ENCODE measurements at places on chromosomes 13 and 19. TPM values are rescaled to one million over a fixed set of nuclear protein-coding genes. Genes with fewer than 3 reads are reported as not detected.
A peak's percentile ranks its signal among the peaks of the same experiment; 100 is the strongest.

GRCh38 chr19:46902402-46902766, 41.6 kb downstream of the ARHGAP35 start:
- peak; percentile 31 for DNase-seq

Gene DAND5
- 0.44 TPM for total RNA-seq

Gene SPACA4
- total RNA-seq, result not detected

- DNase-seq, result no peak
These were observed 50.6 kb upstream of the GAS6 start for GRCh38 chr13:113914333-113915011.

GRCh38 chr13:99273128-99273527, 14.9 kb upstream of the GPR18 start:
- DNase-seq, result no peak

GRCh38 chr13:113777311-113778260, 18.6 kb downstream of the TMEM255B start:
- no peak for DNase-seq

DNA sequence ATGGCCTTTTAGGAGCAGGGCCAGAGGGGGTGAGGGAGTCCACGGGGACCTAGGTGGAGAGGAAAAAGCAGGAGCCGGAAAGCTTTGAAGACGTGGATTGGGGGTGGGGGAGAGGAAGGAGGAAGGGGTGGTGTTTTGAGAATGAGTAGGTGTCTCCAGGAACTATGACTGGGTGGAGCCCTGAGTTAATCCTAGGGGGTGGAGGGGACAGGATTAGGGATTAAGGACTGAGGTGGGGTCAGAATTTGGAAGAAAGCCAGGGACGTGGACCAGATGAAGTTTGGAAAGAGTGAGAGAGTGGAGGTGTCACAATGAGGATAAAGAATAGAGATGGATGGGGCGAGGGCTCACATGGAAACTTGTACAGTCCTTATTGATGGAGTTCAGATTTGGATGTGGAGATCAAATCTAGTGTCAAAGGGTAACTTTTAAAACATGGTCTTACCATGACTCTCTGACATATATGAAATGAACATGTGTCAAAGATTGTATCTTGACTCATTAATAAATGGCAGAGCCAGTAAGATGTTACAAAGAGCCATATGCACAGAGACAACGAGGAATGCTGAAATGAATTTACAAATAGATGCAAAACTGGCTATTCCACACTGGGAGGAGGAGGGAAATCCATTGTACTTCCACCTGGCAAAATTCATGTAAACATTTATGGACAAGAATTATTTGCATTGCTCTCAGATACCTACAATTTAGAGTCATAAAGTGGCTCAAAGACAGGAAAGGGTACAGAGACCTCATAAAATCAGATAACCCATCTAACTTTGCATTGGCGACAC, 1.7 kb upstream of the KLK13 start:
- DNase-seq, result no peak

- no peak for DNase-seq
These were observed 85.2 kb downstream of the LRRC63 start for GRCh38 chr13:46296921-46297320.

Gene KLK12
- 0.66 TPM for total RNA-seq

DNA sequence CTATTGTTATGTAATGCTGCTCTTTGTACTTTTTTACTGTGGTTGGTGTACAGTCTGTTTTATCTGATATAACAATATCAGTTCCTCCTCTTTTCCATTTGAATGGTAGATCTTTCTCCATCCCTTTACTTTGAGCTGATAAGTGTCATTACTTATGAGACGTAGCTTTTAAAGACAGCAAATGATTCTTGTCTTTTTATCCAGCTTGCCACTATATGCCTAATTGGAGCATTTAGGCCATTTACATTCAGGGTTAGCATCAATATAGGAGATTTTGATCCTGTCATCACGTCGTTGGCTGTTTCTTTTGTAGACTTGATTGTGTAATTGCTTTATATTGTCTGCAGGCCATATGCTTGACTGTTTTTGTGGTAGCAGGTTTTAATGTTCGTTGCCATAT, 894.2 kb upstream of the ATXN8OS start:
- no peak for DNase-seq

GRCh38 chr13:45943965-45944364, 92.4 kb upstream of the SIAH3 start:
- DNase-seq, result no peak

DNA sequence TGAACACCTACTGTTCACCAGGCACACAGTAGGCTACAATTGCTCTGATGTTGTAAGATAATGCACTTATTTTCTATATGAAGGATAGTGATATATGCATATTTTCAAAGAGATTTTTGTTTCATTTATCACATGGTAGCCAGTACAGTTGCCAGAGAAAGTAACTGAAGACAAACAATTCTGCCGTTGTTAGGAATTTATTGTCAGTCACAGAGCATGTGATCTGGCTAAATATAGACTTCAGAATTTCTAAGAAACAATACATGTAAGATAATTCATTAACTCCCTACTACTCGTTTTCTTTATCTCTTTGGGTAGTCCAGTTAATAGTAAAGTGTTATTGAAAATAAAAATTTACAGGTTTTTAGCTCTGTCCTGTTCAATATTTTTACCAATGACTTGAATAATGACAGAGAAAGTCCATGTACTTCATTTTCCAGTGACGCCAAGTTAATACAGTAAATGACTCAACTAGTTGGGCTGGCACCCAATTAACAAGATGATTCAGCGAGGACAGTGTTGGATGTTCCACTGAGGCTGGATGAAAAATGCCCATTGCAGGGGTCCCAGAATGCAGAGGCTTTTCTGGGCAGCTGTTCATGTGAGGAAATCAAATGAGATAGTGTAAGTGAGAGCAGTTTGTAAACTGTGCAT, 35.6 kb downstream of the GJA3 start:
- no peak for DNase-seq

Gene LGALS7
- not detected for total RNA-seq

DNA sequence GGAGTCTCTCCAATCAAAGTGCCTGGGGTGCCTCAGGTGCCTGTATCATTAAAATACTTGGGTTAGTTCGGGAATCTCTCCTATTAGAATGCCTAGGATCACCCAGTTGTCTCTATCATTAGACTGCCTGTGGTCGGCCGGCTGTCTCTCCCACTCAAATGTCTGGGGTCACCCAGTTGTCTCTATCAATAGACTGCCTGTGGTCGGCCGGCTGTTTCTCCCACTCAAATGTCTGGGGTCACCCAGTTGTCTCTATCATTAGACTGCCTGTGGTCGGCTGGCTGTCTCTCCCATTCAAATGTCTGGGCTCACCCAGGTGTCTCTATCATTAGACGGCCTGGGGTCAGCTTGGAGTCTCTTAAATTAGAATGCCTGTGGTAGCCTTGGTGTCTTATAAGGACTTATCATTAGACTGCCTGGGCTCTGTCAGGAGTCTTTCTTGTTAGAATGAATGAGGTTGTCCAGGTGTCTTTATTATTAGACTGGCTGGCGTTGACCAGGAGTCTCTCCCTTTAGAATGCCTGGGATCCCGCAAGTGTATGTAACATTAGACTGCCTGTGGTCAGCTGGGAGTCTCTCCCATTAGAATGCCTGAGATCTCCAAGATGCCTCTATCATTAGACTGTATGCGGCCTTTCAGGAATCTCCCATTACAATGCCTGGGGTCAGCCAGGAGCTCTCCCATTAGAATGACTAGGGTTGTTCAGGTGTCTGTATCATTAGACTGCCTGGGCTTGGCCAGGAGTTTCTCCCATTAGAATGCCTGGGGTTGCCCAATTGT, 1555.5 kb downstream of the UQCRFS1 start:
- DNase-seq, result no peak

DNA sequence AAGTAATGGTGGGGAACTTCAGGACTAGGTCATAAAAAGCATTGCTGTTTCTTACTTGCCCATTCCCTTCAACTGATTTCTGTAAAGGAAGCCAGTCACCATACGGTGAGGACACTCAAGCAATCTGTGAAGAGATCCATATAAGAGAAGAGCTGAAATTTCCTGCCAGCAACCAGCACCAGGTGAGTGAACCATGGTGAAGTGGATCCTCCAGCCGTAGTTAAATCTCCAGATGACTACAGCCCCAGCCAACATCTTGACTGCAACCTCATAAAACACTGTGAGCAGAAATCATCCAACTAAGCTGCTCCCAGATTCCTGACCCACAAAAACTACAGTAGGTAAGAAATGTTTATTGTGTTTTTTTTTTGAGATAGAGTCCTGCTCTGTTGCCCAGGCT, 3.8 kb upstream of the SLC6A16 start:
- no peak for DNase-seq

DNA sequence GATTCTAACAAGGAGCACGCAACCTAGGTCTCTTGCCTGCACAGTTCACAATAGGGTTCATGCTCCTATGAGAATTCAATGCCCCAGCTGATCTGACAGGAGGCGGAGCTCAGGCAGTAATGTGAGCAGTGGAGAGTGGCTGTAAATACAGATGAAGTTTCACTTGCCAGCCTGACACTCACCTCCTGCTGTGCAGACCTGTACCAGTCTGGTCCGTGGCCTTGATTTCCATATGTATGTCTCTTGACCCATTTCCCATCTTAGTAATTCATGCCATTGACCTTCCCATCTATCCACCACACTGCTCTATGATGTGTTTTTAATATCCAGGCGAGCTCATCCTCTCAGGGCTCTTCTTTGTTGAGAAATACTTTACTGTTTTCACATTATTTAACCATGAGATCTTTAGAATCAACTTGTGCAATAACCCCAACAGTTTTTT, 95.2 kb downstream of the LRCH1 start:
- peak; percentile 56 for DNase-seq

GRCh38 chr19:41420101-41420880, 6.9 kb downstream of the B3GNT8 start:
- no peak for DNase-seq

DNA sequence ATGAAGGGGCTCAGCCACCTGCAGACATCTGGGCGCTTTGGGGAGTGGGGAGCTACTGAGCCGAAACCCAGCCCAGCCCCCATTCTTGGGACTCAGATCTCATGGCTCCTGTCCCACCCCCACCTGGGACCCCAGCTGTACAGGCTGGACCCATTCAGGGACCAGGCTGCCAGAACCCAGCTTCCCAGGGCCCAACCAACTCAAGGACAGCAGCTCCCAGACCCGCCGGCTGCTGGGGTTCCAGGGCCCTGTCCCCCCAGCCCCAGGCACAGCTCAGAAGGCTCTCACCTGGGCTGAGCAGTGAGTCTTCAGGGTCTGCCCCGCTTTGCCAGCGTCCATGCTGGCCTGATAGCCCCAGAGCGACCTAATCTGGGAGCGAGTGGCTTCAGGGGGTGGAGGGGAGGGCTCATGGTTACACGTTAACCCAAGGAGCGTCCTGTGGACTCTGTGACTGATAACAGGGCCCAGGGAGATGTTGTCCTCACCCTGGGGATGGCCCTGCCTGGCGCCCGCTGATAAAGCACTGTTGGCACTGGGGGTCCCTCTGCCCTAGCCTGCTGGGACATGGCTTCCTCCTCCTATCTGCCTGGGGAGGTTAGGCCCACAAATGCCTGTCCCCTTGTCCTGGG, at the start of gene TMEM86B:
TMEM86B (minus strand) TSS at position 361 of the 629 bp plus-strand sequence; CDS start at position 339, 22 bp downstream.
- DNase-seq, result no peak

DNA sequence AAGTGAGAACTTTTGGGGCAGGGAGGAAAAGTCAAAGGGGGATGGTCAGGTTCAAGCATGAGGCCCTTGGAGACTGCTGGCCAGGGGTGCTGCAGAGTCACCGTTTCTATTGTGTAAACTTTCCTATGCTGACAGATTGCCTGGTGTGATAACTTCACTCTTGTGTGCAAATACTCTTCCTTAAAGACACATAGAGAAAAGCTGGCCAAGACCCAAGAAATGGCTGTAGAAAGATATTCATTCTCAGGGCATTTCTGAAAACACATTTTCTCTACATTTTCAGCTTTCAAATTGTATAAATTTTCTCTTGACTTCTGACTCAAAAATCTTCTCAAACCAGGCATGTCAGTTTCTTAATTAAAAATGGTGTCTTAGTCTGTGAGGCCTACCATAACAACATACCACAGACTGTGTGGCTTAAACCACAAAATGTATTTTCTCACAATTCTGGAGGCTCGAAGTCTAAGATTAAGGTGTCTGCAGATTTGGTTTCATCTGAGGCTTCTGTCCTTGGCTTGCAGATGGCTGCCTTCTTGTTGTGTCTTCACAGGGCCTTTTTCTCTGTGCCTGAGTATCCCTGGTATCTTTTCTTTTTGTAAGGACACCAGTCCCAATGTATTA, 304.5 kb downstream of the KCNRG start:
- no peak for DNase-seq

Gene CEACAM16
- total RNA-seq, result not detected

DNA sequence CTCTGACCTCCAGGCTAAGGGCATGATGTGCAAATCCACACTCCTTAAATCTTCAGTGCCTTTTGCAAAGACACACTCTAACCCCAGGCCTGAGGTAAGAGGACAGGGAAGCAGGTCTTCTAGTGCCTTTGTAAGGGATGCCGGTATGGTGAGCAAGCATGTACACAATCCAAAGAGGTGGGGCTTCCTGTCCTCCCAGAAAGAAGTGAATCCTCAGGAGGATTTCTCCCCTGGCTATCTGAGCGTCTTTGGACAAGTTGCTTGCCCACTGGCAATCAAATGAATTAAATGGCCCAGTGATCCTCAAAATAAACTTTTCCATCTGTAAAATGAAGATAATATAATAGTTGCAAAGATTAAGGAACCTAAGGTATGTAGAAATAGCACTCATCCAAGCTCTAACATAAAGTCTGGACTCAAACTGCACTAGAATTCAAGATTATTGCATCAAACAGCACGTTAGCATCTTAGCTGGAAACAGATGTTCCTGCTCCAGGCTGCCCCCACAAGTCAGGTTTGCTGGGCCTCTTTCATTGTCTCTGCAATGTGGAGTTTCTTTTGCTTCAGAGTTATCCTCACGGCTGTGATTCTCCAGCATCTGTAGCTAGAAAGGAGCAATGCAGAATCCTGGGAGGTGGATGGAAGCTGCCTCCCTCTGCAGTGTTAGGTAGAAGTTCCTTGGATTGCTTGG, 249.6 kb downstream of the TSHZ3 start:
- no peak for DNase-seq

Gene SHANK1
- total RNA-seq, result 19.0 TPM

GRCh38 chr19:2612619-2613249, 89.8 kb downstream of the GNG7 start:
- DNase-seq, result no peak

GRCh38 chr13:24276306-24276705, 33.1 kb upstream of the C1QTNF9 start:
- no peak for DNase-seq

- DNase-seq, result no peak
These were observed 401.3 kb downstream of the PCDH17 start for GRCh38 chr13:58032676-58033460.
